Naive thymus-derived CD4-positive, alpha-beta T cell (primary cell): ENCODE measurements at places on chromosomes 3 and 15. TPM values are rescaled to one million over a fixed set of nuclear protein-coding genes. Genes with fewer than 3 reads are reported as not detected.

GRCh38 chr15:31135523-31135922 lies 34.0 kb upstream of the TRPM1 start:
- DNase-seq, result no peak

DNA sequence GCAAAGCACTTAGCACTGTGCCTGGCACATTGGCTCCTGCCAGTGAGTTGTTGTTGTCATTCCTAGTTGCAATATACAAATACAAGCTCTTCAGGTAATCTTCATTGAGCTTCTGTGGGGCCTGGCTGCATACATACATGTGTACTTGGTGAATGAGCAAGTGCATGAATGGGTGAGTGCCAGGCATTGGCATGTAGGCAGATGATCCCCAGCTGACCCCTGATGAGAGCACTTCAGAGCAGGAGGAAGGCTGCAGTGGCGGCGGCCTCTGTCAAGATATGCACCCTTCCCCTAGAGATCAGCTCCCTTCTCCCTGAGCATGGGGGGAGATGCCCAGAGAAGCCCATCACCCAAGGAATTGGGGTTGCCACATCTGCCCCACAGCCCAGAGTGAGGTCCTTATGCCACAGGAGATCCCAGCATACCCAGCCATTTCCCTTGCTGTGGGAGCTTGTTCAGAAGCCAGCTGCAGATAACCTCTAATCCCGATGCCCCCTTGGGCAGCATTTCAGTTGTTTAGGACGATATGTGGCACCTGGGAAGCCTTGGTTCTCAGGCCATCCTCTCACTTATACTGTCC lies 8.8 kb downstream of the CACNA2D3 start:
- DNase-seq, result no peak

- DNase-seq, result no peak
Measured at GRCh38 chr3:119649761-119650160, 10.6 kb downstream of the POPDC2 start.

DNA sequence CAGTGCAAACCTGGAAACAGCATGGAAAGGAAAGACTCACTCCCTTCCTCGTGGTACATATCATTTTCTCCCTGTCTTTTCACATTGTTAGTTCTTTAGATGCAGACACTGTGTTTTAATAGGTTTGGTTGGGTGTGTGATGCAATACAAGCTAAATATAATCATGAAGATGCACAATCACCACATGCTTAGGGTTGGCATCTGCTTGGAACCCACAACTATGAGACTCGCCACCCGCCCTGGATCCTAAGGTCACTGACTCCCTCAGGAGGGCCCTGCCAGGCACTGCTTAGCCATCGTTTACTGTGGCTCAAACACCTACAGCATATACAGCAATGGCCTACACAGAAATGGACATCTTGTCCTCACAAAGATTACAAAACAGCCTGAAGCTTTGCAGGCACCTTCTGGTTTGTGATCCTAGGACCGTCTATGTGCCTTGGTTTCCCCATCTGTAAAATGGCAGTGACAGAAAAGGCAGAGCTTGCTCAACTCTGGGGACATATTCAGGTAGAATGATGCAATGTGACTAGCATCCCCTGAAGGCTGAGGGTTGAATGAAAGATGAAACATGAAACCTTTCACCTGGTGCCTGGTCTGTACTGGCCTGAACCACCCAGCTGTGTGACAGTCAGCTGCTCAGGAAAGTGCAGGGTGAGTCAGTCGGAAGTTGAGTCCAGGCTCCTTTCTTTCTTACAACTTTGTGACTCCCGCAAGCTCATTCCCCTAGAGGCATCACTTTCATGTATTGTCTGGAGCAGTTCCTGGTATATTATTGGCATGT lies 123.6 kb upstream of the PFN2 start:
- no peak for DNase-seq

GRCh38 chr3:31433679-31433992 lies 99.1 kb upstream of the STT3B start:
- DNase-seq, result no peak

GRCh38 chr15:84811151-84811550 lies 6.0 kb upstream of the ALPK3 start:
- no peak for DNase-seq

GRCh38 chr3:42195879-42196330 lies 70.1 kb downstream of the CCK start:
- no peak for DNase-seq

DNA sequence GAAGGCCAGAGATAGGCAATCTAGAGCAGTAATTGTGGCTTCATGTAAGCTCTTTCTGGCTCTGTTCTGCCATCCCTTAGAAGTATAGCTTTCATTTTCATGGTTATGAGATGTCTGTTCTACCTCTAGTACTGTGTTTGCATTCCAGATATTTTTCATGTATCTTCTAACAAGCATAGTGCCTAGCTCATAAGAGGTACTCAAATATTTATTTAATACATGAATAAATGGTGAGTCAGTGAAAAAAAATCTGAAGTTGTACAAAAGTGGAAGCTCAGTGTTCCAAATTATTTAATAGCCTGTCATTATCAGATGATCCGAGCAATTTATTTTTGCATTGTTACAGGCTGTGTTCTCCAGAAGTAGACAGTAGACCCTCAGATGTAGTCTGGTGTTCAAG lies 64.3 kb downstream of the OXSM start:
- DNase-seq, result no peak

DNA sequence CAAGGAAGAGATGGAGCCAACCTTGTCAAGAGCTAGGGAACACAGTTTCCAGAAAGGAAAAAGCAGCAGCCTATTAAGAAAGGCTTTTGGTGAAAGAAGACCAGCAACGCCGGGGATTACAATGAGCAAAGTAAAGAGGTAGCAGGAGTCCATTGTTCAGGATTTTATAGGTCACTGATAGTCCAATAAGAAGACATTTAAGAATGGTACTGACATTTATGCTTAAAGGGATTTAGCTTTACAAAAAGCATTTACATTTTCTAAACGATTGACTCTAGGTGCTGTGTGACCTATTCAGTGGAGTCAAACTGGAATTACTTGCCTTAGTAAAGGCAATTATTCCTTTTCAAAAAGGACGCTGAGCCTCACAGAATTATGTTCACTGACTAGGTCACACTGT lies 40.8 kb downstream of the CSNK1G1 start:
- no peak for DNase-seq

DNA sequence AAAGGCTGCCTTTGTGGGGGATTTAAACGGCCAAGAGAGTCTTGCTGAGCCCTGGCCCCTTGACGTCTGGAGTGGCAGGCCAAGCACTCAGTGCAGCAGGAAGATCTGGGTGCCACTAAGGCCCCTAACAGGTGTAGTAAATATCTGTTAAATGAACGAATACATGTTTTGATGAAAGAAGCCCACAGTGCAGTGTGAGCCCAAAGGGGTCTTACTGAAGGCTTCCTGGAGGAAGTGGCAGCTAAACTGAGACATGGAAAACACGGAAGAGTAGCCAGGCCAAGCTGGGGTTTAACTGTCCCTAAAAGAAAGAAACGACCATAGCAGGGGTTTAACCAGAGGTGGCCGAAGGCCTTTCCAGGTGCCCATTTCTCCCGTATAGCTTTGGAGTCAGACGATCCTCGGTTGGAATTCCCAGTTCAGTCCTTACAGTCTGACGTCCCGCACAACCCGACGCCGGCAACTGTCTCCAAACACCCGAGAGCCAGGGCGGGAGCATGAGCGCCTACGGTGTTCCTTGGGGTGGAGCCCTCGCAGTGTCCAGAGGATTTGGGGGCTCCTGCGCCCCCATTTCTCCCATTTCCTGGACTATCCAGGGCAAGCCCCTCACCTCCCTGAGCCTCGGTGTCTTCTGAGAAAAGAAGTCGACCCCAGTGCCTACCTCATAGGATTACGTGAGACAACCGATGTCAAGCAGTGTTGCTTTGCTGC lies 910 bp upstream of the ABHD6 start:
- no peak for DNase-seq

GRCh38 chr15:68363353-68363752 lies 68.6 kb downstream of the ITGA11 start:
- no peak for DNase-seq

DNA sequence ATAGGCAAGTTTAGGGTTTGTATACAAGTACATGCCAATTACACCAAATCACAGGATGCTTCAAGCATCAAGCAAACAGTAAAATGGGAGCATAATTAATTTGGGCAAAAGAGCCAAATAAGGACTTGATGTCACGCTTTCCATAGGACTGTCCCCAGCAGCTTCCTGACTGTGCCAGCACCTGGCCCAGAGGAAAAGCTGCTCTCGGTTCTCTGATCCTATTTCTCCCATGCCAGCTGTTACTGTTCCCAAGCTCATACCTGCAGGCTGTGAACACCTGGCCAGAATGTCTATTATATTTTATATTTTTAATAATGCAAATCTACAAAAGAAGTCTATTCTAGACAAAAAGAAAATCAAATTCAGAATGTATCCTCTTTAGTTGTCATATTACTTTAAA lies 12.2 kb downstream of the ZXDC start:
- DNase-seq, result no peak

GRCh38 chr3:40055956-40056355 lies 246.5 kb downstream of the MYRIP start:
- no peak for DNase-seq

- no peak for DNase-seq
Measured at GRCh38 chr3:110822971-110823370, 248.6 kb upstream of the NECTIN3 start.

- no peak for DNase-seq
Measured at GRCh38 chr15:31157644-31158069, 56.1 kb upstream of the TRPM1 start.

DNA sequence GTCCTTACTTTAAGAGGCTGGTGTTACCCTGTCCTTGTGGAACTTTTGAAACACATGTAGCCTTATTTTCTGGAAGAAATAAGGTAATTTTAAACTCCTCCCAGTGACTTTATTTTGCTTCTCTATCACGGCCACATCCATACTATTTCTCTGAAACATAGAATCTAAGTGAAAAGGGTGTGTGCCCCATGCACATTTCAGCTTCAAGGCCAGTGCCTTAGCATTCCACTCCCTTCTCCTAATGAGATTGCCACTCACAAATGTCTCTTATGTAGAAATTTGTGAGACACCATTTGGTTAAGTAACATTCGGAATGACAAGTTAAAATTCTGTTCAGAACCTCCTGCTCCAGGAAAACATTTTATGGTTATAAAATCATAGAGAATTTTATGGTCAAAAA lies 562.7 kb downstream of the TUSC7 start:
- DNase-seq, result no peak

- DNase-seq, result no peak
Measured at GRCh38 chr3:71311661-71312046, 271.9 kb downstream of the FOXP1 start.

GRCh38 chr15:40773902-40774301 lies 4.1 kb downstream of the C15orf62 start:
- no peak for DNase-seq

DNA sequence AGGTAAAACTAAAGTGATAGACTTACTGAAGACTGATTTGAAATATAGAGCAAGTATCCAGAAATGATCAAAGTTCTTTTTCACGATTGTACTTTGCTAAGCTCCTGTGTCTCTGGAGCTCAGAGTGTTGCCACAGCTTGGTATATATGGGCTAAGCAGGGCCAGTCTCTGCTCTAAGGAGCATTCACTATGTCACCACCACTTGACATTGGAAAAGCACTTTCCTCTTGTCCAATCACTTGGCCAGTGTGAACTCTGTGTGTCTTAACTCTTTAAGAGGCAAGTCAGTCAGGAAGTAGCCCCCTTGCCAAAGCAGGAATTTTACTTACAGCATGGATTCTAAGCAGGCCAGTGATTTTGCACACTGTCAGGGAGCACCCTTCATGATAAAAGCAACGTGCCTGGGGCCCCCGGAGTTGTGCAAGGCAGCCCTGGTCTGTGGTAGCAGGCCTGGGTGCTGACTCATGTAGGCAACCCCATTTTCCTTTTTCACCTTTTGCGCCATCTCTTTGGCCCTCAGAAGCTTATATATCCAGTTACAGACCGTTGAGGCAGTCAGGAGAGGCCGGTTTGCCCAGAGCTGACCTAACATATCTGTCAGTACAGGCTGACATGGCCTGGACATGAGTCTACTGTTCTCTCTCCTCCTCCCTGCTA lies 73.0 kb downstream of the HCN4 start:
- no peak for DNase-seq

GRCh38 chr3:8239095-8239494 lies 262.5 kb upstream of the LMCD1 start:
- DNase-seq, result no peak

DNA sequence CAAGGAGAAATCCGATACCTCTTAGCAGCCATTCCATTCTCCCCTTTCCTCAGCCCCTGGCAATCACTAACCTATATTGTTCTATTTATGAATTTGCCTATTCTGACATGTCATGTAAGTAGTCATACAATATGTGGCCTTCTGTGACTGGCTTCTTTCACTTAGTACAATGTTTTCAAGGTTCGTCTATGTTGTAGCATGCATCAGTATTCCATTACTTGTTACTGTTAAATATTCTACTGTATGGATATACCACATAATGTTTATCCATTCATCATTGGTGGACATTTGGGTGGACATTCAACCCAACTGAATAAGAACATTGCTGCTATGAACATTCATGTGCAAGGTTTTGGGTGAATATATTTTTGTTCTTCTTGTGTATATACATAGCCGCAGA lies 23.4 kb downstream of the ADAMTS9 start:
- no peak for DNase-seq

- no peak for DNase-seq
Measured at GRCh38 chr3:174294616-174295015, 564.5 kb upstream of the NAALADL2 start.

DNA sequence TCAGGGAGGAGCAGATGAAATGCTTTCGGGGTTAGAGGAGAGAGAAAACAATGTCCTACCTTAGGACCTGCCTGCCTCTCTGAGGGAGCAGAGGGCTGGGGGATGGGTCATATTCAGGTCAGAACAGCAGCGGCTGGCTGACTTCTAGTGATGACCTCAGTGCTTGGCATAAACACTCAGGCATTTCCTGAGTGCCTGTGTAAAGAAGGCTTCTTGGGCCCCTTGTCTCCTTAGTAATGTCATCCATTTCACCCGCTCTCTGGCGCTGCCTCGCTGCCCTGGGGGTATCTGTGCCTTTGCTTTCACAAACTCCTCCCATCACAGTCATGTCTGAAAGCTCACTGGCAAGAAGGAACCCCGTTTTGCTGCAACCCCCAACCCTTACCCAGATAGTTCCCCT lies 82.9 kb upstream of the GSK3B start:
- DNase-seq, result no peak

The POPDC2 gene
- polyA plus RNA-seq, result 3.9 TPM

The FGF12 gene
- polyA plus RNA-seq, result not detected

The CFAP20DC gene
- polyA plus RNA-seq, result not detected

The FOXB1 gene
- polyA plus RNA-seq, result 0.91 TPM

The MYRIP gene
- polyA plus RNA-seq, result not detected

The CX3CR1 gene
- 1.0 TPM for polyA plus RNA-seq
